Kidney capillary endothelial cell (primary cell): ENCODE measurements at places on chromosomes 4 and X.

DNA sequence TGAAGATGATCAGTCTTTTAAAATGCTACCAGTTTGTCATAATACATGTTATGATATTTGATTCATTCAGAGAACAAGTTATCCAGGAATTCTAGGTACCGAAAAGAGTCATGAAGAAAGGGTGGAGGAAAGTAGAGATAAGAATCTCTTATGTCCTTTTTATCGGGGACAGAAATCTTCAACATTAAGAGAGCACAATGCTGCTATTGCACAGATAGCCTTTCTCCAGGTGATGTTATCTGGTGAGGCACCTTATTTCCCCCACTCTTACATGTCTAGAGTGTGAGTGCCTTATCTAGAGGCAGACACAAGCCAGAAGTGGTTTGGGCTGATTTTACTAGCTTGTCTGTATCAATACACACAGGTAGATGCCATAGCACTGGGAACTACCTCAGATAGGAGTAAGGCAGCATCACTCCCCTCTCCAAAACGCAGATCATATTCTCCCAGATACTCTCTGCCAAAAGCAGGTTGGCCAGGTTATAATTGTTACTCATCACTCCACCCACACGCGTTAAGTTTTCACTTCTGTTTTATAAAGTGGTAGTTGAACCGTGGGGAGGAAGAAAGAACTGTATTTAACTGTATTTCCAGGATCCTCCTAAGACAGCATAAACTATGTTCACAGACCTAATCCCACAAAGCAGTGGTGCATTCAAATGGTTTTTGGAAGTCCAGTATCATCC lies 38.4 kb downstream of the AREG start:
- DNase-seq = no peak

DNA sequence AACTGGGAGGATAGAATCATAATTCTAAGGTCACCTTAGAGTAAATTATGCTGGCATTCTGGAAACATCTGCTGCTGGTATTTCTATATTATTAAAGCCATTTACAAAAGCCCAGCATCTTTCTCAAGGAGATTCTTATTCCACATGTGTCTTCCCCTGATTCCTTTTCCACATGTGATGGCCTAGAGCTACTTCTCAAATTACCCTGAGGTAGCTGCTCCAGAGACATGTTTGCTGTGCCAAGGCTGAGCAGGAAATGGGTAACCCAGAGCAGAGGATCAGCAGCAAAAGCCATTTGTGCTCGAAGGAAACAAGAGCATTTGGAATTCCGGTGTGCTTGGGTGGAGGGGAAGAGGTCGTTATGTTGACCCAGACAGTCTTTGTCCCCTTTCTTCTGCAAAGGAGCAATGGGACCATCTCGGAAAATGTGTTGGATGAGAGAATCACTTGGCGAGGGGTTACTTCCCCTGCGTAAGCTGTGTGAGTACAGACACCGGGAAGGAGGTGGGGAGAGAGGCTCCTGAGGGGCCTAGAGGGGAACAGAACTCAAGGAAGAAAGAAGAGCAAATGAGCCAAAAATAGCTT lies 24.6 kb downstream of the TSC22D3 start:
- no peak for DNase-seq

- DNase-seq = no peak
Measured at GRCh38 chrX:68463880-68464279, 30.6 kb upstream of the OPHN1 start.

- no peak for DNase-seq
Measured at GRCh38 chrX:46263494-46263893, 281.7 kb downstream of the ZNF674 start.

DNA sequence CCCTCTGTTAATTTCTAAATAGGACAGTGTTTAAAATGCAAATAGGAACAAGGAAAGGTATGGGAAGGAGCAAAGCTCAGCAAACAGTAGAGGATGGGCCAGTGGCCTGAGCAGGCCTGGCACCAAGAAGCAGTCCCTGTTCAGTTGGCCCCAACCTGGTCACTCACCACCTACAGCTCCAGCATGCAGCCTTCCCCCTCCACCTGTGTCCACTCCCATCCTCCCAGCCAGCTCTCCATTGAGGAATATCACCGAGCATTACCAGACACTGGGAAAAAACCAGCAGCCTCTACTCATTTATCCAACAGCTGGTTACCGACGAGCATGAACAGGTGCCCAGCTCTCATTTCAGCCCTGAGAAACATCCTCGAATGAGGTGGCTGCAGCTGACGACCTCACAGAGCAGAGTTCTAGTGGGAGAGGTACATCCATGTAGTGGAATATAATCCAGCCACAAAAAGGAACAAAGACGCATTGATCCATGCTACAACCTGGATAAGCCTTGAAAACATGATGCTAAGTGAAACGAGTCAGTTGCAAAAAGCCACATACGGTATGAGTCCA lies 25.6 kb downstream of the CD99L2 start:
- DNase-seq = no peak

DNA sequence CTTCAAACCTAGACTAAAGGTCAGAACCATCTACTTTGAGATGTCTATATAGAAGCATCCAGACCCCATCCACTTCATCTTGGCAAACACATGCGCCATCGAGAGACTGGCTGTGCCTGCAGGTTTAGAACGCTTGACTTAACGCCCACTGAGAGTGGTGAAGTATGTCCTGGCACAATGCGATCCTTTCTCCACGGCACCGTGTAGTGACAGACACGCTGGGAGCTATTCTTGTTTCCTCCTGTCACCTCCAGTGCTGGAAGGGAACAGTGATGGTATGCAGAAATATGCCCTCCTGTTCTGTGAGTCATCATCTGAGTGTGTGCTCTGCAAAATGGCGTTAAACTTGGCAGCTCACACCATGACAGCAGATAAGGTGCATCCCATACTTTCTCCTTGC lies 330.2 kb downstream of the NLGN4X start:
- DNase-seq = no peak

DNA sequence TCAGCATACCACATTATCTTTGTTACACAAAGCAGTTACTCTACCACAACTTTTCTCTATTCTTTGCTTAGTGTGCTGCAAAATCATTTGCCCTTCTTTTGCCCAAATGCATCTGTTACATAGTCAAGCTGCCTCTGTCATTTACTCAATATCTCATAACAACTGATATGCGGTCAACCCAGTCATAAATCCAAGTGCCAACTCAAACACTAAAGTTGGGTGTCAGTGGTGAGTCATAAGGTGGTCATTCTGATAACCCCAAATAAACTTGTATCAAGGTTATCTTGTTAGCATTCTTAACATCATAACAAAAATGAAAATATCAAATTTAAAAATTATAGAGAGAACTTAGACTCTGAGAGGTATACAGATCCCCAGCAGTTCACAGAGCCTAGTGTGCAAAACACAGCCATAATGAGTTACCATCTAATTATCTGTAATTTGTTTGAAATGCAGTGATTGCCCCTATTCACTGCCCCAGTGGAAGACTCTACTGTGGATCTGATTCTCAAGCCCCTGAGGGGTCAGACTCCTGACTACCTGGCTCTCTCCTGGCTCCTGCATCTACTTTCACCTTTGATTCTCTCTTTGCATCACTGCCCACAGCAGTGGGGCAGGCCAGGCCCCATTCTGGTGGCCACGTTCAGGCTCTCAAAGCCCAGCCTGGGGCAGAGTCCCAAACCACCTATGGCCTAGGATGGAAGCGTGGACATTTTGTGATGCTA lies 29.2 kb downstream of the TBC1D9 start:
- DNase-seq = no peak

- DNase-seq = no peak
Measured at GRCh38 chr4:180058691-180059215, 2184.4 kb upstream of the TENM3 start.

- DNase-seq = no peak
Measured at GRCh38 chr4:112859456-112860184, 189.8 kb upstream of the ANK2 start.

- no peak for DNase-seq
Measured at GRCh38 chr4:41215969-41216293, 1.6 kb upstream of the APBB2 start.

DNA sequence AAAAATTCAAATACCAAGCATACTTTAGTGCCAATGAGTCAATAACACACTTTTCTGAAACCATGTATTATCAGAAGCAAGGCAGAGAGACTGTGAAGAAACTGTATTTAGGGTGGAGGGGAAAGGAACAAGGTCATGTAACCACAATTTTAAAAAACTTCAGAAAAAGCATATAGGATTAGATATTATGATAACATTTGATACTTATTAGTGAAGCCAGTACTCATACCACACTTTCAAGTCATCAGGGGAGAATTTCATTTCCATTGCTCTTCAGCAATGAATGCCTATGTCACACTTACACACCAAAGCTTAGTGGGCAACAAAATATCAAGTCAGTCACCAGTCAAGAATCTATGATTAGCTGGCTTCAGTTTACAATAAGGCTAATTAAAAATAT lies 602.2 kb downstream of the IL15 start:
- no peak for DNase-seq

DNA sequence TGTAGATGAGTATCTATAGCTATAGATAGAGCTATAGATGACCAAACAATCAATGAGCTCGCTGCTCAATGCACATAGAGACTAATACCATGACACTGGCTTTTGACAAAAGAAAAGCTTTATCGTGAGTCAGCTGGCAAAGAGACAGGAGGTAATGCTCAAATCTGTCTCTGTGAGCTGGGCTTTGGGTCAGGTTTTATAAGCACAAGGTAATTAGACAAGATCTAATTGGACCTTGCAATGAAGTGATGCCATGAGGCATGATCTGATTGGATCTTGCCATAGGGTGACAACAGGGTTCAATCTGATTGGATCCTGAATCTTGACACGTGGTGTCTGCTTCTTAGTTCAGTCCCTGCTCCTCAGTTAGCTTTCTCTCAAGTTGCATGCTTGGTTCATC lies 180.7 kb upstream of the MXRA5 start:
- DNase-seq = no peak

DNA sequence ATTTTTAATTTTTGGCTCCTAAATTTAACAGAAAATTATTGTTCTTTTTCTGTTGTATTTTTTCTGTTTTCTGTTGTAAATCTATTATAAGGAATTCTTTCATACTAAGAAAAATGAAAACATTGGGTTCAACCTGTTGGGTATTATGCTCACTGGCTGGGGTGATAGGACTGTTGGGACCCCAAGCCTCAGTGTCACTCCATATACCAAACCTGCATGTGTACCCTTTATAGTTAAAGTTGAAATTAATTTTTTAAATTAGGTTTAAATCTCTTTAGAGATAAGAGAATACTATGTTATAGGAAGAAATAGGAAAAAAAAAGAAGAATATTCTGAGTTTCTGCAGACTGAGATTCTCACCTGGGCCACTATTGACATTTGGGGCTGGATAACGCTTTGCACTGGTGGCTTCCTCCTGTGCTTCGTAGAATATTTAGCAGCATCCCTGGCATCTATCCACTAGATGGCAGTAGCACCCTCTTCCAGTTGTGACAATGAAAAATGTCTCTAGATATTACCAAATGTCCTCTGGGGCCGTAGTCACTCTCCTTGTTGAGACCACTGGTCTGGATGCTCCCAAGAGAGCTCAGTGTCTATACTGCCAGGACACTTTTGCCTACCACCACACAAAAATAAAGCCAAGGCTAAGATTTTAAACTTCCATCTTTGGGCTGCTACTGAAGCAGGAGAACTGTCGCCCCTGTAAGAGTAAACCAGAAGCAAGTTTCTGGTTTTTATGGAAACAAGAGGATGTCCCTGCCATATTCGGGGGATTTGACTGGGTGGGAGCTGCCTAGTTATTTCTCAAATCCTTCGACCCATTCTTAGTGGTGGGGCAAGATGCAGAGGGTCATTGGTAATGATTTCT lies 22.4 kb upstream of the CLTRN start:
- peak; percentile 65 for DNase-seq

DNA sequence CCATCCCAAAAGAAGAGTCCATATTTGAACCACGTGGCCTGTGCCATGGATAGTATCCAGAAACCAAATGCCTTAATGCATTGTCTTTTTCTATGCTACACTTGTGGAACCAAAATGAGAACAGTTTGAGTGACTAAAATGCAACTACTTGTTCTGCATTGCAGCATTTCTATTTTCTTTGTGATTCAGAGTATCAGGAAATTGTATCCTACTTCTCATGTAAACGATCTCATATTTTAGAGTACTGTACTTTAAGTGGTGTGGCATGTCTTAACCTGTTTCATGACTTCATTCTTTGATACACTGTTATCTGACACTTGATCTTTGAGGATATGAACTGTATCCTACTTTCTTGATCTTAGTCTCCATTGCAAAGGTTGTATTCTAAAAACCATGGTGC lies 167.2 kb upstream of the WDR1 start:
- no peak for DNase-seq

DNA sequence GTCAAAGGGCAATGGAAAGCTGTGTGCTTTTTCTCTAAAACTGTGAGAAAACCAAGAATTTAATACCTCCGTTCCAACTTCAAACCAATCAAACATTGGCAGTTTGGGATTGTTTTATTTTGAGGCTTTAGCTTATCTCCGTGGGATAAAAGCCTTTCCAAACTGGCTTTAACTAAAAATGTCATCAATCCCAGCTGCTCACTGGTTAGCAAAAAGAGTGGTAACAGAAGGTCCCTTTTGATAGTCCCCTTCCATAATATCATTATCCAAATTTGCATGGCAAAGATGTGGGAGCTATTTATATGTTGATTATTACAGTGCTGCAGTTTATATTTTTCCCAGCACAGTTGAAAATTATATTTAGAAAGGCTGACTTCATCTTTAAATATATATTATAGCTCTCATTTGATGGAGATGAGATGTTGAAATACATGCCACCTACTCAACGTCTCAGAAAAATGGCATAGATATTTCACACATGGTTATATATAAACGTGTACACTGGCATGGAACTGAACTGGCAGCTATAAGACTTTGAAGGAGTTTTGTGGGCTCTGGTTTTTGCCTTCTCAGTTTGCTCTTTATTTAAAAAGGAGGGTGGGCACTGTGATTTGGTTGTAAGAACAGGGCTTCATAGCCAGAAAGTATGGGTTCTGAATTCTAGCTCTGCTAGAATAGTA lies 707.1 kb upstream of the SLIT2 start:
- DNase-seq = no peak

GRCh38 chrX:132470179-132470578 lies 18.7 kb downstream of the MBNL3 start:
- DNase-seq = no peak

DNA sequence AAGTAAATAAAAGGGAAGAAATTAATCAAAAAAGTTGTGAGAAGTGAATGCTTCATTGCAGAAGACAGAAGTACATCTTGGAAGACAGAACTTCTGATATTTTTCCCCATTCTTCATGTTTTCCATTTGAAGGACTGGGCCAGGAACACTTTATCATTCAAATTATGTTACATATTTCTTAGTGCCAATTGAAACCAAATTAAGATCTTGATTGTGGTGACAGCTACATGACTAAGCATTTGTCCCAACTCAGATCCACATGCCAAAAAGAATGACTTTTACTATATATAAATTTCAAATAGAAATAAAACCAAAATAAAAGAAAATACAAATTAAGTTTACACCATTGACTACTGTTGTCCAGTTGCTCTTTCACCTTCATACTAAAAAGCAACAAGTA lies 14.0 kb upstream of the FGF5 start:
- no peak for DNase-seq

DNA sequence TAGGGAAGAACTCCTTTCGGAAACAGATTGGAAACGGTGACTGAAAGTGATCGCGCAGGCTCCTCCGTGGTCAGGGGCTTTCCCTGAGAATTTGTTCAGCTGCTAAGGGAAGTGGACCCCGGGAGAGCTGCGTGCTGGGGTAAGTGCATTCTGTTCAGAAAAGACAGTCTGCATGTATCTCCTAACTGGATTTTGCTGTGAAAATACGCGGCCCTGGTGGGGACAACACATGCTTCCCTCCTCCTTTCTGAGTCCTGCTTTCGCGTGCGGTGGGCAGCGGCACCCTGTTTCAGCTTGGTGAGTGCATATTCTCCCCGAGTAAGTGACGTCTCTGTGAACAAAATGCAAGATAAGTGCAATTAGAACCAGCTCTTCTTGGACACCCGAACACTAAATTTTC lies 195.6 kb downstream of the STIM2 start:
- no peak for DNase-seq
